ENCODE measurements at places on chromosomes 16 and 17.
A peak's percentile ranks its signal among the peaks of the same experiment; 100 is the strongest.

DNA sequence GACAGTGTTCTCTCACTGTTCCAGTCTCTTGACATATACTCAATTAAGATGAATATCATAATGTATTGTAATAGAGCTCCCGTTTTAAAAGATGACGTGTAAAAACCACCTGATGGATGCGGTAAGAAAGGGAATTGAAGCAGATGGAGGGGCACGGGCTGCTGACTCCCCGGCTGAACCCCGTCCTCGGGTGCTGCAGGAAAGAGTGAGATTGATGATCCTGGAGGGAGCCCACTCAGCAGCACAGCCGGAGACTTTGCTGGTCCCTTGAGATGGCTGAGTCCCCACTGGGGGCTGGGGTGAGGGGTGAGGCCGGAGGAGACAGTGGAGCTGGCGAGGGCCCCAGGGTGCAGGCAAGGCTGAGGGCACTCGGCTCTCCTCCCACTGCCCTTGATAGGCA is 217.4 kb downstream of the RPTOR start:
- no peak for DNase-seq

GRCh38 chr17:82023447-82024241 is 539 bp downstream of the LRRC45 start:
- DNase-seq: no peak

GRCh38 chr17:49995055-49995738 is at the start of gene DLX3:
DLX3 (minus strand) TSS chr17:49995224; CDS start chr17:49994998, 226 bp downstream.
- peak; percentile 65 for DNase-seq

GRCh38 chr17:72492494-72492893 is 371.7 kb downstream of the SOX9 start:
- no peak for DNase-seq

DNA sequence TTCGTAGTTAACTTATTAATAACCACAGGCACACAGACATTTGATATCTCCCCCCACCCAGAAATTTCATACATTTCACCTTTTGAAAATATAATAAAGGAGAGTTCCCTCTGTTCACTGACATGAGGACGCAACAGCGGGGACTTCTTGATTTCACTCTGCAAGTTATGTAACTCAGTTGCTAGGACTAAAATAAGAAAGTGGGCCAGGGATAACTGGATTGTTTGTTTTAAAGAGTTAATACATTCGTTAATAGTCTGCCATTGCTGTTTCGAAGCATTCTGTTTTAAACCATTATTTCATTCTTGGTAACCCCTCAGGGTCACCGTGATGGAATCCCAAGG is 1.2 kb downstream of the RHOT1 start:
- no peak for DNase-seq

DNA sequence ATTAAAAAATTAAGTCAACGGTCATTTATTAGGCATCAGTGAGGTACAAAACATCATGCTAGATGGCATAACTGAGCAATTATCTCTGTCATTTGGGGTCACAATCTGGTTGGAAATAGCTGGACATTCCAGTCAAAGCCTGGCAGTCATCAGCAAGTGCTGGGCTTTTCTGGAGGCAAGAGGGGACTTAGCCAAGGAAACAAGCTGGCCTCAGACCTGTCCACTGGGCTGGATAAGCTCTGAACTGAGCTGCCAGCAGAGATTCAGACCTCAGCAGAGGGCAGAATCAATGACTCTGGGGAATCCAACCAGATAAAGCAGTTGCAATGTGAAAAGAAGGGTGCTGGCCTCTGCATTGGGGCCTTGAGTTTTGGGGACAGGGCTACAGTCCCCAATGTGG is 161.9 kb upstream of the NOL11 start:
- no peak for DNase-seq

DNA sequence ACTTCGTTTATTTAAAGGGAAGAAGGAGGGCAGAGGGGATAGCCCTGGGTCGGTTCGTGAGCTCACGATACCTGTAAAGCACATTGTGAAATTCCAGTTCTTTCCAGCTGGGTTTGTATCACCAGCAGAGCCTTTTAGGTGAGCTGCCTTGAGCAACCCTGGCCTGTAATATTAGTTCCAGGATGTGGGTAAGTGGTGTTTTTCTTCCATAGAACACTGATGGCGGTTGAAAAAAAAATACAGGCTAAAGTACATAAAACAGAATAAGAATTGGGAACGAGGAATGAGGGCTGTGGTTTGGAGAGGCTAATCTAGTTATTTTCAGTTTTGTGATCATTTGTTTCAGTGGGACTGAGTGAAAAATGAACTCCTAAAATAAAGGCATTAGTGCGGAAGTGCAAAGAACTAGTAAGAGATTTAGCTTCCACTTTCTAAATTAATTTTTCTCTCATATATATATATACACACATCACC is 20.6 kb downstream of the HS3ST3B1 start:
- DNase-seq: no peak

- DNase-seq: no peak
Observed at GRCh38 chr17:6244253-6244652, 174.1 kb downstream of the WSCD1 start.

DNA sequence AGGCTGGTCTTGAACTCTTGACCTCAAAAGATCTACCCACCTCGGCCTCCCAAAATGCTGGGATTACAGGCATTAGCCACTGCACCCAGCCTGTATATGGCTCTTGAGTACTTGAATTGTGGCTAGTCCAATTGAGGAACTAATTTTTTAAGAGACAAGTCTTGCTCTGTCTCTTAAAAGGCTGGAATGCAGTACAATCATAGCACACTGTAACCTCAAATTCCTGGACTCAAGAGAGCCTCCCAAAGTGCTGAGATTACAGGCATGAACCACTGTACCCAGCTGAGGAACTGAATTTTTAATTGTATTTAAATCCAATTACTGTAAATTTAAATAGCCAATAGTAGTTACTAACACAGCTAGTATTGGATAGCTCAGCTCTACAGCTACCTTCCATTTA is 50.6 kb downstream of the MED13 start:
- DNase-seq: no peak

GRCh38 chr17:38361694-38362465 is 10.2 kb downstream of the SOCS7 start:
- DNase-seq: no peak

- DNase-seq: no peak
Observed at GRCh38 chr16:59432896-59433295, 698.8 kb upstream of the GOT2 start.

DNA sequence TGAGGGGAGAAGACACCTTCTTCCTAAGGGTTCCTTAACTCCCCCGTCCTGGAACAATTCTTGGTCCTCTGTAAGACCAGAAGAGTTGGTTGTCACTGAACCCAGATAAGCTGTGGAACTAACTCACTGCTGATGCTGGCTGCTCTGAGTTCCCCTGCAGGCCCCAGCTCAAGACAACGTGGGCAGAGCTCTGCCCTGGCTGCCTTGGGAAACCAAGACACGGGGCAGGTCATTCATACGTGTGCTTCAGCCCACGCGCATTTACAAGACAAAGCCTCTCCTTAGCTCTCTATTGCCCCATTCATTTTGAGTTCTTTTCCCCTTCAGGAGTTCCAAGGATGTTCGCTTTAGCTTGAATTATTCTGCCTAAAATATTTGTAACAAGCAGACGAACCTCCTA is 3.4 kb upstream of the NAT9 start:
- peak; percentile 20 for DNase-seq

DNA sequence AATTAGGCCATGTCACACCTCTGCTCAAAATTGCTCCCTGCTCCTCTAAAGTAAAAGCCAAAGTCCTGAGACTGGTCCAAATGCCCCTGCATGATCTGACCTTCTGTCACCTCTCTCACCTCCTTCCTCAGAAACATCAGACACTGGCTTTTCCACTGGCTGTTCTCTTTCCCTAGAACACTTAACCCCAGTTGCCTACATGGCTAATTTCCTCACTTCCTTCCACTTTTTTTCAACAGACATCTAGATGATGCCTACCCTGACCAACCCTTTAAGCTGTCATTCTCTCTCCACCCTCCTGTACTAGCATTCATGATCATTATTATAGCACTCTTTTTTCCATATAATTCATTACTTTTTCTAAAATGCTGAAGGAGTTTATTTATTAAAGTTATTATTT is 31.0 kb downstream of the CCT6B start:
- no peak for DNase-seq

DNA sequence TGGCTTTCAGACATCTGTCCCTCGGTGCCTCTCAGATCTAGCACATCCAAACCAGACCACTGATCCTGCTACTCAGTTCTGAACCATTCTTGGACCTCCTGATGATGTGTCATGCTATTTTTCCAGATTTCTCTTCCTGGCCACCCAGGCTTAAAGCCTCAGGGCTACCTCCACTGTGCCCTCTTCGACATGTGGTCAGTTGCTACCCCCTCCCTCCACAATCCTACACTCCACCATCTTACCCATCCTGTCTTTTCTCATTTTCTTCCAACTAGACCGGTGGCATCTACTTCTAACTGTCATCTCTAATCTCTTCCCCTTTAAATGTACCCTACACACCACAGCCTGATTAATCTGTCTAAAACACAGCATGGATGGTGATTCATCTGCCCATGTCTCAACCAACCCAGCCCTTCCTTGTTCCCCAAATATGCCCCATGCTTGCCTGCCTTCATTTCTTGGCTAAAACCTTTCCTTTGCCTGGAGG is 478.6 kb downstream of the SLC39A11 start:
- DNase-seq: no peak

- DNase-seq: no peak
Observed at GRCh38 chr16:369275-369865, 968 bp downstream of the MRPL28 start.

- no peak for DNase-seq
Observed at GRCh38 chr17:48451489-48451888, 21.5 kb upstream of the SKAP1 start.

- DNase-seq: no peak
Observed at GRCh38 chr17:32320847-32321246, 21.1 kb downstream of the C17orf75 start.

GRCh38 chr17:17568772-17569195 is 22.7 kb downstream of the PEMT start:
- peak; percentile 62 for DNase-seq

DNA sequence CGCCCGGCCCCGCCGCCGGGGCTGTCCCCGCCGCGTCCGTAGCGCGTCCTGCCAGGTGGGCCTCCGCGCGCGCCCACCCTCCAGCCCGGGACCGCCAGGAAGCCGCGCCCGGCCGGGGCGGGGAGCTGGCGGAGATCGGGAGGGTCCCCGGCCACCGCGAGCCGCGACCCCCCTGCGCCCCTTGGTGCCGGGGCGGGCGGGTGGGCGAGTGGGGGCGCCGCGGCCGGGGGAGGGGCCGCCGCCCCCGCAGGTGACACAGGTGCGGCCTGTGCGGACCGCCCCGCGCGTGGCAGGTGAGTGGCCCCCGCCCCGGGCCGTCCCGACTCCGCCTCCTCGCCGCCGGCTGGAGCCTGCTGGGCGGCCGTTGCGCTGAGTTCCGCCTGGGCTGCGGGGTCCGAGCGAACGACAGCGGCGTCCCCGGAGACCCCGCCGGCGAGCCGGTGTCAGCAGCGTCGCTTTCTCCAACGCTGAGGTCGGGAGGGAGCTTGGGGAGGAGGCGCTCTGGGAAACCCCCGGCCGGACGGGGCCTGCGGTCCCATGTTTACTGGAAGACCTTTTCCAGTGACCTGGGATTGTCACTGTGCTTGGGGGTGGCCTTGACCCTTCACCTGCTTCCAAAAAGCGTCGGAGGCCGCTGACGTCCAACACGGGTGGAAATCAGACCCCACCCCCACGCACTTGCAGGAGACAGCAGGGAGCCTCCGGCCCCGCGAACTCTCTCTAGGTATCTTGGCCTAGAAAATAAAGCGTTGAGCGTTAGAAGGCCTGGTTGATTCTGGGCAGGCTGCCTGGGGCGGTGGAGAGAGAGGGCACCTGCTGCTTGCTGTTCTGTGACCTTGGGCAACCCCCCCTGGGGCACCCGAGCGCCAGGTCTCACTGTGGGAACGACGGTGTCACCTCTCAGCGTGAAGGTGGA is 542 bp downstream of the KLHL36 start:
- DNase-seq: no peak

- peak; percentile 59 for DNase-seq
Observed at GRCh38 chr16:2715519-2715918, 4.5 kb downstream of the PRSS27 start.

DNA sequence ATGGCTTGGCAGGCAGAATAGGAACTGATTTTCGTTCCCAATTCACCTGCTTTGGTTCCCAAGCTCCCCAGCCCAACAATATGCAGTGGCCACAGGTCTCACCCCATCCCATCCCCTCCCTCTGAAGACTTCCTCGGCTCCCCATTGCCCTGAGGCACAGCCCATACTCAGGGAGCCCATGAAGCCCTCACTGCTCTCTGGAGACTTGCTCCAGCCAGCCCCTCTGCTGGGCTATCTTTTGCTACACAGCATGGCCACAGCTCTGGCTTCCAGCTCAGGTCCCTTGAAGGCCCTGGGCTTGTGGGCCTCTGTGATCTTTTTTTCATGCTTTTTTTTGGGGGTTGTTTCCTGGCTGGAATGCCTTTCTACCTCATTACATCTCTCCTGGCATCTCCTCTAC is 8.5 kb upstream of the RNF222 start:
- no peak for DNase-seq

DNA sequence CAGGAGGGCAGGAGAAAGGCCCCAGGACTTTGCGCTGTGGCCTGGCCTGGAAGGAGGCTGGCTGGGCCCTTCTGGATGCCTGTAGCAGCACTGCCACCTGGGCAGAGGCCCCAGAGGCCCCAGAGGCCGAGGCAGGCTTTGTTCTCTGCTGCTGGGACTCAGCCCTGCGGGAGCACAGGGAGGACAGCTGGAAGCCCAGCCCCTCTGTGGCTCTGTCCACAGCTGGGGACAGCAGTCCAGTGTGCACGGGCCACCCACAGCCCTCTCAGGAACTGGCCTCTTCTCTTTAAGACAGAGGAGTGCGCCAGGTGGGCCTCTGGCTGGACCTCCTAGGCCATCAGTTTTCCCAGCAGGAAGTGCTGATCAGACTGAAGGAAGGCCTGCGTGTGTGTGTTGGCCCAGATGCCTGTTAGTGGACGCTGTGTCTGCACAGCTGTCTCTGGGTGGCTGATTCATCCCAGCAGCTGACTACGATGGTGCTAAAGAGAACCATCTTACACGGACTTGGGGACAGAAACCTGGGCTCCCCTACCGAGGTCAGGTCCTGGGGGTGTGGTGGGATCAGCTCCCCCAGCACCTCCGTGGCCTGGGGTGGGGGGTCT is 26.9 kb upstream of the ZNF750 start:
- DNase-seq: no peak

DNA sequence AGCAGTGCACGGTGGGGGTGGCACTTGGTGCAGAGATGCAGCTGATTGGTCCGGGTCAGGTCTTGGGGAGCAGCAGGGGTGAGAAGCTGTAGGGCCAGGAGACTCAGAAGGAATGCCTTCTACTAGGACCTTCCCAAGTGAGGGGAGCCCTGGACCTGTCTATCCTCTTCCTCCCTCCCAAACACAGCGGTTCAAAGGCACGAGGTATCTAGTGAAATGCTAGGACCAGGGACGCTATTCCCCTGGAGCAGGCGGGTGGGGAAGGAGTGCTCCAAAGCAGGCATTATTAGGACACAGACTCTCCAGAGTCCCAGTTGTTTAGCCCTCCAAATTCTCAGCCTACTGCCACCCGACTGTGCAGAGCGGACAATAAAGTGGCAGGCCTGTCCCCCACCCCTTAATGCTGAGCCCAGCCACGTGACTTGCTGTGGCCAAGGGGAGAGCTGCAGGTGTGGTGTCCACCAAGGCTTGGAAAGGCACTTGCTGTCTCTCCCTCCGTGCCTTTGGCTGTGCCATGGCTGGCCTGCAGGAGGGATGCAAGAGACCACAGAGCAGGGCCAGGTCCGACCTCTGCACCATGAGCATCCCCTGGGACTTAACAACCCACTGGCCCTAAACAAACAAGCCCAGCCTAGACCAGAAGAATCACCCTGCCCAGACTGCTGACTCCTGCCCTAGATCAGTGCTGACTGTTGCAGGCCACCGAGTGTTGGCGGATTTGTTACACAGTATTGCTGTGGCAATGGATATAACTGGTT is 97.2 kb downstream of the TBC1D16 start:
- DNase-seq: no peak

- DNase-seq: no peak
Observed at GRCh38 chr17:55391244-55391757, 30.3 kb downstream of the MMD start.

All from COLO829 (cell line).